ENCODE measurements at places on chromosomes 4 and X.

- no peak for DNase-seq
Observed at GRCh38 chr4:98289375-98289774, 28.2 kb downstream of the RAP1GDS1 start.

DNA sequence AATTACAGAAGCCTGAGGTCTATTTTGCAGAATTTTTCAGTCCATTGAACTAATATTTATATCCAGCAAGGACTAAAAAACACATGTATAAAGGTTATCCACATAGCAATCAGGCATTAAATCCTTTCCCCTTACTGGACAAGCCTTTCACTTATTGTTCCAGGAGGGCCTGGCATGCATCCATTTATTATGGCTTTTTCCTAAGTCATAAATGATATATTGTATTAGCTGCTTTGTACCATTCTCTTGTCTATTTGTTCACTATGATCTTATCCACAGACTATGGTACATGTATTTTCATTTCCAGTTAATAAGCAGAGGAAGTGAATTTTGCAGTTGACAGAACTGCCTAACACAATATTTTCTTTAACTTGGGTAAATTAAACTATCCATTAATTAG, 105.4 kb upstream of the ANK2 start:
- DNase-seq = no peak

DNA sequence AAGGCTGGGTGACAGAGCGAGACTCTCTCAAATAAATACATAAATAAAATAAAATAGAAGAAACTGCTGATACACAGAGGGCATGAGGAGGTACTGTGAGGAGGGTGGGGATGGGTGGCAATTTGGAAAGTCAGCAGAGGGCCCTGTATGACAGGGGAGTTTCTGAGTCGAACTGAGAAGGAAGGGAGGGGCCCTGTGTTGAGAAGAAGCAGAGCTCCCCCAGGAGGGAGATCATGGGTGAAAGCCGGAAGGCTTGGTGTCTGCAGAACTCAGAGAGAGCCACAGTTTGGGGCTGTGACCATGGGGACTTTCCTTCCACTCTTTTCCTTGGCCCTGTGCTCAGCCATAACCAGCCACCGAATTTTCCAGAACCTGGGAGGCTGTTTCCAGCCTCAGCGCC, 24.8 kb upstream of the AFAP1 start:
- DNase-seq = peak; percentile 60

GRCh38 chr4:144754562-144755410, 108.8 kb downstream of the HHIP start:
- DNase-seq = no peak

DNA sequence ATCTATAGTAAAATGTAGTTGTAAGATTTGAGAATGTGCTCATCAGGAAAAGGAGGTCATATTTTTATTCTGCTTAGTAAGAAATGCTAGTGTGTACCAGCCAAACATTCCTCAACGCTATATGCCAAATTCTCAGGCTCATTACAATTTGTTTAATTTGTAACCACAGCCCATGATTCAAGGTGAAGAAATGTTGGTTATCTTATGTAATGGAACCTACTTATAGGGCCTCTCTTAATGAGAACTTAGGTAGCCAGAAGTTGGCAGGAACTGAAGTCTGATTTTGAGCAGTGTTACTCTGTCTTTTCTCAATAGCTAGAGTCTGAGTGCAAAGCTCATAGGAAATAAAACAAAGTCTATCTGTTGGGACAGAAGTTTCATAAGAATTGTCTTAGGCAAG, 595.0 kb downstream of the GLUD2 start:
- DNase-seq = no peak

- no peak for DNase-seq
Observed at GRCh38 chrX:112614640-112615039, 65.1 kb downstream of the LHFPL1 start.

DNA sequence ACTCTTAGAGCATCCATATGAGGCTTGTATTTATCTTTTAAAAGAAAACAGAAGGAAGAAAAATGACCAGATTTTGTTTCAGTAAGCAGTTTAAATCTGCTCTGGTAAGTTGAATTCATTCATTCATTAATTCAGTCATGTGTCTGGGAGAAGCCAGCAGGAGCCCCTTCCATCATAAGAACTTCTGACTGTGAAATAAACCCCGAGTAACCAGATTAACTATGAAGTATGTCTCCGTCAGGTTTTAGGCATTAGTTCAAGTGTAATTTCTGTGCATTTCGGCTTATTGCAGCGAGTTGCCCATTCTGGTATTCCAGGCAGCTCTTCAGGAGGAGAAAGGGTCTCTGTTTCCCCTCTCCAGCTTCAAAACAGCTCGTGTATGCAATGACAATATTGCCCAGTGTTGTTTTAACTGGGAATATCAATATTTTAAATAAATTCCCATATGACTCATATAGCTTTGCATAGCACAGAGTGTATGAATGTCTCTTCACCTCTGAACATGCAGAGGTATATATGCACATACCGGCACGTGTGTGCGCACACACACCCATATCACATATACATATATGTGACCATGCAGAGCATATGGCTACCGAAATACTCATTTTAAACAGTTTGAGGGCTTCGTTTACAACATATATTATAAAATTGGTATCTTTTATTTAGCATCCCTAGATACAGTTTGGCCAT, 255.3 kb downstream of the BCOR start:
- DNase-seq = no peak

DNA sequence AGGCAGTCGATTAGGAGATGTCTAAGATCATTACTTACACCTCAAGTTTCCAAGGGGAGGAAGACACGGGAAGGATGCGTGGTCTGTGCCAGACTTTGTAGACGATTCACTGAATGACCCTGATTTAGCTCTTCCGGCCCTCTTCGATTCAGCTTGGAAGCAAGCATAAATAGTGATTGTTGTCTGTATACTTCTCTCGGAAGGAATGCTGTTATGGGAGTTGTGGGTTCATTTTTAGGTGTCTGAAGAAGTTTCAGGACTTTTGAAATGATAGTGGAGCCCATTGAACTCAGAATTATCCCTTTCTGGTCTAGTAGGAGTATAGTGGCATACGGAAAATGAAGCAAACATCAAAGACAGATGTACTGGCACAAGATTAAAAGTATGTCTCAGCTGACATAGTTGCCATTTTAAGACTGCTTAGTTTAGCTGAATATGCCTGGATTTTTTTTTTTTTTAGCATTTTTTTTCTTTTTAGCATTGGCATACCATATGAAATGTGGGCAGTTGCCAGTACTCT, 1.0 kb upstream of the ANKRD17 start:
- peak; percentile 13 for DNase-seq

- DNase-seq = no peak
Observed at GRCh38 chr4:186981161-186981560, 257.5 kb upstream of the FAT1 start.

DNA sequence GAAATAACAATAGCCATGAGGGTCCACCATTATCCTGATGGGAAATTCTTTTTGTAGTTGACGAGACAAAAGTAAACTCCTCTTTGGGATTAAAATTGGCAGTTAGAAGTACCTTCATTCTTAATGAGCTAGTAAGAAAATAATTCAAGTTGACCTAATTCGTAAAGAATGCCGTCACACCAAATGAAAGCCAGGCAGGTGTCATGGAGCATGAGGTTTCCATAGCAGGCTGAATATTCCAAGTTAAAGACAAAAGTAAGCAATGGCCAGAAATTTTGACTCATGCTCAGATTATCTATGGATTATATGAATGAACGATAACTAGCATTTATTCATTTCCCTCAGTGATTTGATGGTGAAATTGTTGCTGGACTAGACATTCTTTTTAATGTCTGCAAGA, 192.2 kb upstream of the FAT1 start:
- DNase-seq = no peak

- DNase-seq = no peak
Observed at GRCh38 chrX:50198348-50198747, 2.5 kb downstream of the AKAP4 start.

DNA sequence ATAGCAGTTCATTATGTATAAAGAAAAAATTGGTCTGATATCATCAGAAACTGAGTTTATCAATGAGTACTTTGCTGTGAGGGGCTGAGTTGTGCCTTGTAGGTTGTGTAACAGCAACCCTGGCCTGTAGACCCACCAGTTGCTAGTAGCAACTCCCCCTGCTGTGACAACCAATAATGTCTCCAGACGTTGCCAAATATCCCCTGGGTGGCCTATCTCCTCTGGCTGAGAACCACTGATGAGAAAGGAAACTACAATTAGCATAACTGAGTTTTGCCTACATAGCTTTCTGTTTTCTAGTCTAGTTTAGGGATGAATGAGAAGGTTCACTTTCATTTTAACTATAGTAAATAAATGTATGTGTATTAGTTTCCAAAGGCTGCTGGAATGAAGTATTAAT, 234.1 kb downstream of the CPE start:
- DNase-seq = no peak

DNA sequence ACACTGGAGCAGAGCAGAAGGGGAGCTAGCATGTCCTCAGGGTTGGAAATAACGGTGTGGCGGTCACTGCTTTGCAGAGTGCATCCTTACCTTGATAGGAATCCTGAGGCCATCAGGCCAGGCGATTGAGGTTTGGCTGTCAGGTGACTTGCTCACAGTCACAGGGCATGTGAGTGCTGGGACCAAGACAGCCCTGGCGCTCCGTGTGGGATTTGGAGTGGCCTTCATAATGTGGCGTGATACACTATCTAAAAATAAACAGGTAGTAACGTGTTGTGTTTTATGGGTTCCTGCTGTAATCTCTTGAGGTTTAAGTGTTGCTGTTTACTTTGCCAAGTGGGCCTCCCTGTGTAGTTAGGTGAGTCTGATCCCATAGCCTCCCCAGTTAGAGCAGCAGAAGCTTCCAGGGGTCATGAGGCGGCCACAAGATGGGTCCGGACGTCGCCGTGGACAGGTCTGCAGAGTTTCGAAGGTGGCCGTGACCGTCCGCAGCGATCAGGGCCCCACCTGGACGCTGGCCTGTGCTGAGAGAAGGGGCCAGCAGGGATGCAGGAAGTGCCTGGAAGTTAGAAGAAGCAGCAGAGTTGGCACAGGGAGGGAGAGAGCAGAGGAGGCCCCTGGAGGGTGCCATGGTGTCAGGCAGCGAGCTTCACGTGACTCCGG, 27.7 kb downstream of the RGS12 start:
- DNase-seq = no peak

- DNase-seq = peak; percentile 17
Observed at GRCh38 chrX:136209016-136209738, 42.0 kb downstream of the MAP7D3 start.

GRCh38 chr4:187995322-187996207, at the start of gene ZFP42:
ZFP42 (plus strand) TSS chr4:187995771; CDS start chr4:188002808, 7,037 bp downstream.
- no peak for DNase-seq

DNA sequence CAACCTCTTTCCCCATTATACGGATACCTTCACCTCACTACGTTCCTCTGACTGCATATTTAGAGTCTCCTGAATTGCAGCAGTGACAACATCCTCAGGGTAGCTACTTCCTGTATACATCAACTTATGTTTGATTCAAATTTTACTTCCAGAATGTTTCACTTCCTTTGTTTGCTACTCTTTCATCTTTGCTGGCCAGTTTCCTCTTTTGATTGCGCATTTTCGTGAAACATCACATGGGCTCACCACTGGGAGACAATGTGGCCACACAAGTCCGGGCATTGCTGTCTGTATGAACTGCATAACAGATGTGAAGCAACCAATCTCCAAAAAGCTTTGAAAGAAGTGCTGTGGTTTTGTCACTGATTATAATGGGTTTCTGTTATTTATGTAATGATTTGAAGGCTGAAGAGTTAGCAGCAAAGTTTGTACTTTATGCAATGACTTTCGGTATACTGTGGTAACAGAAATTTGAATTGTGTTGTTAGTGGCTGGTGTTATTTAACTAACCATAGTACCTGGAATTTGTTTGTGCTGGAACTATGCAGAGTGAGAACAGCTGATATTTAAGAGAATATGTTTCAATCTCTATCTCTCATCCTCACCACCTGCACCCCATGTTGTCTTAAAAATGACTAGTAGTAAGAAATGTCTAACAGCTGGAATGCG, 7.4 kb downstream of the SNCA start:
- DNase-seq = no peak

GRCh38 chrX:110167952-110168451, 149.9 kb downstream of the AMMECR1 start:
- peak; percentile 43 for DNase-seq

GRCh38 chr4:5821665-5822358, 71.1 kb downstream of the CRMP1 start:
- DNase-seq = peak; percentile 12

GRCh38 chr4:38181286-38181685, 221.1 kb downstream of the PTTG2 start:
- DNase-seq = no peak

DNA sequence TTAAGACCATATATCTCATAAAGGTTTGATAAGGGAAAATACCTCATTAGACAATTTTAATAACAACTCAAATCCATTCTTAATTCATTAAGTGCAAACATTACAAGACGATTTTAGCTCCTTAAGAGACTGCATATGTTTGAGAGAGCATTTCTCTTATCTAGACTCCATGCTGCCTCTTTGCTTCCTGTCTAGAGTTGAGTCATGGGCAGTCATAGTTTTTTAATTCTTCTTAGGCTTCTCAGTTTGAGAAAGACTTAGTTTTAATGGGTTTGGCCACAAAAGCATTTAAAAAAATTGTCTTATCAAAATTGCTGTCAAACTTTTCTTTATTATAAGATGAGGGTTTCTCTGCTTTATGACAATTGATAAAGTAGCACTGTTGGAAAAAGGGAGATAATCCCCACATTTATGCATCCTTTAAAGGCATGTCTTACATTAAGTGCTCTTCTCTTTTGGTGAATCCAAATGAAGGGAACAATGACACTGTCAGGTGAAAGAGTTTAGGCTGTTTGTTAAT, 713.4 kb downstream of the PCDH18 start:
- DNase-seq = no peak

- no peak for DNase-seq
Observed at GRCh38 chr4:94877973-94878372, 120.2 kb downstream of the BMPR1B start.

DNA sequence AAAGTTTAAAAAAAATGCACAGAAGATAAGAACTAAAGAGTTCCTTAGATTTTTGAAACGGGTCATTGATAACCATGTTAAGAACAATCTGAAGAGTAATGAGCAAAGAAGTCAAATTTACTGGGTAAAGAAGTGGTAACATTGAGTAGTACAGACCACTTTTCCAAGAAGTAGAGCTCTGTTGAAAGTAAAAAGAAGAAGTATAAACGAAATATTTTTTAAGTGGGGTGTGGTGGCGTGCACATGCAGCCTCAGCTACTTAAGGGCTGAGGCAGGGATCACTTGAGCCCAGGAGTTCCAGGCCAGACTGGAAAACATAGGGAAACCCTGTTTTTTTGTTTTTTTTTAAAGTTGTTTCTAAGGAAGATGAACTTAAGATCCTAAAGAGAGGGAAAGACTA, 68.5 kb downstream of the UBA6 start:
- DNase-seq = no peak

- no peak for DNase-seq
Observed at GRCh38 chr4:101198682-101199339, 148.5 kb downstream of the PPP3CA start.

GRCh38 chrX:66163447-66163846, 600 bp upstream of the HEPH start:
- DNase-seq = no peak

DNA sequence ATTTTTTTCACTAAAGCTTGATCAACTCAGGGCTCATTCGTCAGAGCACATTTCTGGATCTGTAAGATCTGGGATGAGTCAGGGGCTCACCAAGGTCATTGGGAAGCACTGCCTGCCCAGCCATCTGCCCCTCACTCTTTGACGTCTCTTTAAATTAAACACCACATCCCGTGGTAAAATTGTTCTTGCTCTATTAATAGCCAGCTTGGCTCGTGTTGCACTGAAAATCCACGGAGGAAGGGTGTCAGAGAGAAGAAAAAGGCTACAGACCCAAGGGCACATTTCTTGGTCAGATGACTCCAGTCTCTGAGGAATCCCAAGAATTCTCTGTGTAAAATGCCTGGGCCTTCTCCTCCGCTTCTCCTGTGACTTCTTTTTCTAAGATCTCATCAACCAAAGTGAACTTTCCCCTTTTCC, 45.7 kb upstream of the GATB start:
- no peak for DNase-seq
